ENCODE measurements at places on chromosomes 1 and 21. TPM values are rescaled to one million over a fixed set of nuclear protein-coding genes. Genes with fewer than 3 reads are reported as not detected.

DNA sequence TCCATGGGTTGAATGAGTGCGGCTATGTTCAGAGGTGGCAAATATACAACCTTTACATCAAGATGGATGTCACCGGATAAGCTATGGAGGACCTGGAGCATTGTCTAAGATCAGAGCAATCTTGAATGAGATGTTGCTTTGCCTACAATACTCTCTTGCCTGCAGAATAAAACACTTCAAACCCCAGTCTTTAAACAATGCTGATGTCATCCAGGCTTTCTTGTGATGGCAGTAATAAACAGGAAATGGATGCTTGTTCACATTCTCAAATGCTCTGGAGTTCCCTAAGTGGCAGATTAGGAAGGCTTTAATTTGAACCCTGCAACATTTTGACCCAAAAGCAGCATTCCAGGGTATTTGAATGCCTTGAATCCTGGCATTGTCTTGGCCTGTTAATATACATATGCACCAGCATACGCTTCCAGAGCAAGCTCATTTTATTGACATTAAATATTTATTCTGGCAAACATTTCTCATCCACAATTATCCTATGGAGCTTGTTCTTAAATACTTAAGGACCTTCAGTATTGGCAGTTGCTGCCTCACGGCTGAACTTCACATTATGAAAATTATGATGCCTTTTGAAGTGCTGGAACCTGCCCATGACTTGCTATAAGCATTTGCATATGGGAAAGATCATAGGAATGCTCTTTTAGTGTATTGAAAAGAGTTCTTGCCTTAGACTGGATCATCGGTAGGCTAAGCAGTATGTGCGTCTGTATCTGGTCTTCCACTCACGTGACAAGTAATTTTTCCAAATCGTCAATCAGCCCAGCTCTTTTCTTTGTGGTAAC lies 422.7 kb downstream of the SIPA1L2 start:
- no peak for DNase-seq

DNA sequence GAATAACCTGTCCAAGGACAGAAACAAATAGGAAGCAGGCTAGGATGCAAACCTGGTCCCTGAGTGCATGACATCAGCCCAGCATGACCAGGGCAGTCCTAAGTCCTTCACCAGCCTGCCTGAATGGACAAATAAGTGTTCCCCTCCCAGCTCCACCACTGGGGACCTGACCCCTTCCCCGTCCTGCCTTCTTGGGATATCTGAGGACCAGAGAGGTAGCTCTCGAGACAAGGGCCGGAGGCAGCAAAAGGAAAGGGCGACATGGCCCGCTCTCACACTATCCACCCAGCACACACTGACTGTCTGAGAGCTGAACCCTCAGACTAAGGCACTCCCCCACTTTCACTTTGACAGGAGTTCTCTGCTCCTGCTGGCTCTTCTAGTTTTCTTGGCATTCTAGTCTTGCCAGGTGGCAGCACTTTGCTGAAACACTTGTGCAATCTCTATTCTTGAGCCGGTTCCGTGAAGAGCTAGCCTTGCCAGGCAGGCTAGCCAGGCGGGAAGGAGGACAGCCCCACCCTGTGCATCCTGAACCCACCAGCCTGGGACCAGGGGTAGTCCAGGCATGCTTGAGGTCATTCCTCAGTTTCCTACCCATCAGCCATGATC lies 251.1 kb upstream of the RAB4A start:
- no peak for DNase-seq

DNA sequence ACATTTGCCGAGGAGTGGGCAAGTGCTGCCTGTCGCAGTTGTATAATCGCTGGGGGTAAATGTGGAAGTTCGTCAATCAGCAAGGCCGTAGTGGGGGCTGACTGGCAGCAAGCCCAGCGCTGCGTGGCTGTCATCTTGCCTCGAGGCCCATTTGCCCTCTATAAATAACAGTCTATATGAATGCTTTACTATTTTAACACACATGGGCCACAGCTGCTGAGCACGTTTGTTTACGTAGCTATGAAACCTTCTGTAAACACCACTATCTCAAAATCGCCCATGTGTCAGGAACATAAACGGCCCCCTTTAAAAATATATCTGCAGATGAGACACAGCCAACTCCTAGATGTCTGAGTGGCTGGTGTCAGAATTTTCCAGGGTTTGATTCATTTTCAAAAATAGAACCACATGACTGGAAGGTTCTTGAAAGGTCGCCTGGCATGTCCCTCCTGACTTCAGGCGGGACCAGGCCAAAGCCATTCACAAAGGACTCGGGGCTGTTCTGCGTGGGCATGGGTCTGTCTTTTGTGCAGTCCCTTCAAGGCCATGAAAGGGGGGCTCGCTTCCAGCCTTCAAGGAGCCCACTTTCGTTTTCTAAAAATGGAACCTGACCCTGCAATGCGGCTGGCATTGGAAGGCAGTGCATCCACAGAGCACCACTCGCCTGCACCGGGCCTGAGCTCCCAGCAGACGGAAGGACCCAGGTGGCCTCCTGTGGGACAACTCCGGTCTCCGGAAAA lies 205.5 kb downstream of the KCNJ6 start:
- no peak for DNase-seq

DNA sequence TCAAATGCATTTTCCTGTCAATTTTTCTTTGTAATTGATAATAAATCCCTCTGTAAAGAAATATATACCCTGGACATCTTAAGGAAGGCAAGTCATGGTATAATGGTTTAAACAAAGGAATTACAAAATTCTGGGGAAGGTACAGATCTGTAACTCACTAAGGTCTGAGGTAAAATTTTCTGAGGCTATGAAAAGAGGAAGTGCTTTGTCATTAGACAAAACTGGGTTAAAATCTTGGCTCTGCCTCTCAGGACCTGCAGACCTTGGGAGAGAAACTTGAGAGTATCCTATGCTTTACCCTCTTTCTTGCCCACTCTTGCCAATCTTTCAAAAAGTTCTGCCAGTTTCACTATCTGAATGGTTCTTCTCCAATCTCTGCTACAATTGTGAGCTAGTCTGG lies 26.8 kb upstream of the BEND5 start:
- DNase-seq, result no peak

GRCh38 chr1:44262414-44262813 lies 49.1 kb downstream of the DMAP1 start:
- DNase-seq, result no peak

DNA sequence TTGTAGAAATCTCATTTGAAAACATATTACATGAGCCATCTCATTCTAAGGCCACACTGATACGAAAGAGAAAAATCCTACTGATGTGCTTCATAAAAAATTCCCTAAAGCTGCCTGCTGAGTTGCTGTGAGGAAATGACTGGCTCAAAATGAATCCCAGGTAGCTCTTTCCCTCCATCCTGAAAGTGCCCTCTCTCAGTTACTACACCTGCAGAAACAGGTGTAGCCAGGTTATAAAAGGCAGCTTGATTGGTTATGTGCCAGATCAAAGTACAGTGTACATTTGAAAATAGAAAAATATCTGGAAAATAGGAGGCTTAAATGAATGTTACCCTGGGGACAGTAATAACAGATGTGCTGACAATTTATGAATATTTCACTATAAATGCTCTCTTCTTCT lies 833.4 kb upstream of the ADGRL4 start:
- no peak for DNase-seq

DNA sequence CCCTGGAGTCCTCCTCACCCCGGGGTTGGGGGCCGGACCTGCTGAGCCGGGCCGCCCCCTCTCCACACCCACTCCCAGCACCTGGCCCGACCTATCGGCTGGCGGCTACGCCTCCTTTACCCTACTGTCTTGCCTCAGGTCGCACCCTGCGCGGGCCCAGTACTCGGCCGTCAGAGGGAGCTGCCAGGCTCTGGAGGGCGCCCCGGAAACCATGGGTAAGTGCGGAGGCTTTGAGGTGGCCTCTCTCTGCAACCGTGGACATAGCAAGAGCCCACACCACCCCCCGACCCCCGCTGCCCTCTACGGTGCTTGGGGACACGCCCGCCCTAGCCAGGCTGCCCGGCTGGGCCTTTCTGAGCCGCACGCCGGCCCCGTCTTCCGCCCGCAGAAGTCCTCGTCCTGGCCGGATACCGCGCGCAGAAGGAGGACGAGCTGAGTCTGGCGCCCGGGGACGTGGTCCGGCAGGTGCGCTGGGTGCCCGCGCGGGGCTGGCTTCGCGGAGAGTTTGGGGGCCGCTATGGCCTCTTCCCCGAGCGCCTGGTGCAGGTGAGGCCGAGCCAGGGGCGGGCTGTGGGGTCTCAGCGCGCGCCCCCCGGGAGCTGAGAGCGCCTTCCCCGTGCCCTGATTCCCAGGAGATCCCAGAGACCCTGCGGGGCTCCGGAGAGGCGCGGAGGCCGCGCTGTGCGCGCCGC lies at the start of gene SH3D21:
SH3D21 (plus strand) TSS at position 159 of the 692 bp plus-strand sequence; CDS start at position 212, 53 bp downstream.
- peak; percentile 72 for DNase-seq

The PRDM16 gene
- polyA plus RNA-seq, result 0.09 TPM

The SYPL2 gene
- not detected for polyA plus RNA-seq

Data from foreskin keratinocyte (primary cell).